ENCODE measurements at places on chromosomes 1 and 21.

DNA sequence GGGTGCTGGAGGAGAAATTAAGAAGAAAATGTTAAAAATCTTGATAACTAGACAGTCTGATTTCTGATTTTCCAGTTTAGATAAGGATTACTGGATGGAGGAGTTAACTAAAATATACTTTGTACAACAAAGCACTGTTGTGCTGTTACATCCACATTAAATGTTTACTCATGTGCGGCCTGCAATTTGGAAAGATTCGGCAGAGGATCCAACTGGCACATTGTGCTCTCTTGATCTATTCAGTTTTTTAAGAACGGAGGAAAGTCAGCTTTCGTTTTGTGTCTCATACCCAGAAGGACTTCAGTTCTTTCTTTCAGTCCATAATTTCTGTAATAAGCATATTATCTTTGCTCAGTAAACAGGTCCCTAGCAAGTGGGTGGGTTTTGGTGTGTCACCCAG, 52.5 kb downstream of the UCK2 start:
- DNase-seq, result no peak

DNA sequence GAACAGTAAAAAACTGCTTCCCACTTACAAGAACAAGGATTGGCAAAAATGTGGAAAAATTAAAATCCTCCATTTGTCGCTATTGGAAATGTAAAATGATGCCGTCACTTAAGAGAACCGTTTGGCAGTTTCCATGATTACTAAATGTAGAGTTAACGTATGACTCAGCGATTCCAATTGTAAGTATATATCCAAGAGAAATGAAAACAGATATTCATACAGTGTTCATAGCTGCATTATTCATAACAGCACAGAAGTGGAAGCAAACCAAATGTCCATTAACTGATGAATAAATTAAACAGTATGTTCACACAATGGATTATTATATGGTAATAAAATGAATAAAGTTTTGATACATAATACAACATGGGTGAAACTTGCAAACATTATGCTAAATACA, 971.0 kb downstream of the AMY1C start:
- DNase-seq, result no peak

DNA sequence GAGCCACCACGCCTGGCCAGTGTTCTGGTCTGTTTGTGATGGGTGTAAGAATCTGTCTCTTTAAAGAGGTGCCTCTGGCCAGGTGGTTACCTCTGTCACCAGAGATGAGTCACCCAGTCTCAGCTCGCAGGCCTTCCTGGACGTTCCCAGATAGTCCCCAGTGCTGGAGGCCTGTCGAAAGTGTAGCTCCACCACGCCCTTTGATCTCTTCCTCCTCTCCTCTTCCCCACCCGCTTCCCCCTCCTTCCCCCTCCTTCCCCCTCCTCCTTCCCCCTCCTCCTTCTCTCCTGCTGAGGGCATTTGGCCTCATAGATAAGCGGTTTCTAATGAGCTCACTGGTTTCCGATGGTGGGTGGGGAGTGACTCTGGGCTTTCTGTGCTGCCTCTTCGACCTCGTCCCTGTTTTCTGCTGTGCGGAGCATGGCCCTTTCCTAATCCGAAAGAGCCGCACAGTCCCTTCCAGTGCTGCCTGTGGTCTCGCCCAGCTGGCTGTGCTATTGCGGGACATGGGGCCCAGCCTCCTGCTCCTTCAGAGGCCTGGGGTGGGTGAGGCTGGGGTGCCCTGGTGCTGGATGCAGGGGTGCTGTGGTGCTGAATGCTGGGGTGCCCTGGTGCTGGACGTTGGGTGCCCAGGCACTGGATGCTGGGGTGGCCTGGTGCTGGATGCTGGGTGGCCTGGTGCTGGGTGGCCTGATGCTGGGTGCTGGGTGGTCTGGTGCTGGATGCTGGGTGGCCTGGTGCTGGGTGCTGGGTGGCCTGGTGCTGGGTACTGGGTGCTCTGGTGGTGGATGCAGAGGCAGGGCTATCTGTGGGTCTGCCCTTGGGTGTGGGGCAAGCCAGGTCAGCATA, 19.2 kb downstream of the AGPAT3 start:
- no peak for DNase-seq

- DNase-seq, result no peak
Measured at GRCh38 chr1:224087286-224087794, 26.6 kb upstream of the FBXO28 start.

GRCh38 chr1:165481820-165482532, 37.0 kb upstream of the RXRG start:
- DNase-seq, result no peak

DNA sequence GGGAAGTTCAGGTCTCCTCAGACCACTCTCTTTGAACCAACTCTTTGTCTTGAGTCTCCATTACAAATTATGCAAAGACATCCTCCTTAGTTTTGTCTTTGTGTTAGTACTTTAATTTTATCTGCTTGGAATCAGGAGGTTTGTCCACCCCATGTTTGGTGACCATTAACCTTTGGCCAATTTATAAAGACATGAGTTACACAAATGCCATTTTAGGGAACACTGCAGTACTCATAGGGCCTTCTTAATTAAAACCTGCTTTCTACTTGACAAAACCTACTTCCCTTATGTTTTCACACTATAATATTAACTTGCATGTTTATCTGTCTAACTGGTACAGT, 7.9 kb upstream of the CDC73 start:
- no peak for DNase-seq

All from stimulated activated CD4-positive, alpha-beta T cell treated with anti-CD3 and anti-CD28 coated beads, TNF-alpha, amount 100 ng/mL, for 48 hours (primary cell).